NCI-H82 (cell line): ENCODE measurements at places on chromosomes 16 and 17.

DNA sequence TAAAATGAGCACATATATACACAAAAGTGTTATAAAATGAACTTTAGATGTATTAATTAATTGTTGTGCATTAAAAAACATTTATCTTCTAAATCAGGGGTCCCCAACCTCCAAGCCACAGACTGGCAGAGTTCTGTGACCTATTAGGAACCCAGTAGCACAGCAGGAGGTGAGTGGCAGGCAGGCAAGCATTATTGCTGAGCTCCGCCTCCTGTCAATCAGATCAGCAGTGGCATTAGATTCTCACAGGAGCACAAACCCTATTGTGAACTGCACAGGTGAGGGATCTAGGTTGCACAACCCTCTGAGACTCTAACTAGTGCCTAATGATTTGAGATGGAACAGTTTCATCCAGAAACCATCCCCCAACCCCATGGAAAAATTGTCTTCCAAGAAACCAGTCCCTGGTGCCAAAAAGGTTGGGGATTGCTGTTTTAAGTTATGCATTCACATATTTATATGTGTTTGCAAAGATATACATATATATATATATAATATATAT, 583.7 kb downstream of the KCNJ2 start:
- DNase-seq, result no peak

- DNase-seq, result no peak
These were observed 51.8 kb upstream of the ENDOV start for GRCh38 chr17:80363120-80363515.

GRCh38 chr17:27259356-27259755, 34.6 kb upstream of the WSB1 start:
- no peak for DNase-seq

DNA sequence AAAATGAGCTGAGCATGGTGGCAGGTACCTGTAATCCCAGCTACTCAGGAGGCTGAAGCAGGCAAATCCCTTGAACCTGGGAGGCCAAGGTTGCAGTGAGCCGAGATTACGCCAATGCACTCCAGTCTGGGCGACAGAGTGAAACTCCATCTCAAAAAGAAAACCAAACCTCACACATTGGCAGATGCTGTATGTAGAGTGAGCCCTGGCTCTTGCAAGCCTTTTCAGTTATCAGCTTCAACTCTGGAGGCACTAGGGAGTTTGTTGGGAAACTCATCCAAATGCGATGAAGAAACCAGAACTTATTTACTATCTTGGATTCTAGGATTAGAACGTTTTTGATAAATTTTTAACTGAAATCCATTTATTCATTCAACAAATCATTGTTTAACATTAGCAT, 56.9 kb upstream of the RASL10B start:
- no peak for DNase-seq
